Gastrocnemius medialis (tissue), 4 donors: ENCODE measurements at places on chromosomes 2 and 18. TPM values are rescaled to one million over a fixed set of nuclear protein-coding genes. Genes with fewer than 3 reads are reported as not detected.

The ELMOD3 gene
- total RNA-seq, result 22.7 TPM

The GEN1 gene
- total RNA-seq, result 2.5 TPM

The KLHL30 gene
- total RNA-seq, result 111 TPM

The B3GNT2 gene
- total RNA-seq, result 3.6 TPM

The EXOC6B gene
- 16.7 TPM for total RNA-seq

The CFC1 gene
- total RNA-seq, result not detected

The KYNU gene
- 0.61 TPM for total RNA-seq

The KIF3C gene
- total RNA-seq, result 1.4 TPM

- H3K27me3 ChIP-seq, result no peaks in the 10 kb centered on the region
- no peaks in the 10 kb centered on the region for H3K4me1 ChIP-seq
- no peak for DNase-seq
- no peak overlapping the region for H3K27ac ChIP-seq
These were observed 272.6 kb upstream of the ERBB4 start for GRCh38 chr2:212811036-212811805.

DNA sequence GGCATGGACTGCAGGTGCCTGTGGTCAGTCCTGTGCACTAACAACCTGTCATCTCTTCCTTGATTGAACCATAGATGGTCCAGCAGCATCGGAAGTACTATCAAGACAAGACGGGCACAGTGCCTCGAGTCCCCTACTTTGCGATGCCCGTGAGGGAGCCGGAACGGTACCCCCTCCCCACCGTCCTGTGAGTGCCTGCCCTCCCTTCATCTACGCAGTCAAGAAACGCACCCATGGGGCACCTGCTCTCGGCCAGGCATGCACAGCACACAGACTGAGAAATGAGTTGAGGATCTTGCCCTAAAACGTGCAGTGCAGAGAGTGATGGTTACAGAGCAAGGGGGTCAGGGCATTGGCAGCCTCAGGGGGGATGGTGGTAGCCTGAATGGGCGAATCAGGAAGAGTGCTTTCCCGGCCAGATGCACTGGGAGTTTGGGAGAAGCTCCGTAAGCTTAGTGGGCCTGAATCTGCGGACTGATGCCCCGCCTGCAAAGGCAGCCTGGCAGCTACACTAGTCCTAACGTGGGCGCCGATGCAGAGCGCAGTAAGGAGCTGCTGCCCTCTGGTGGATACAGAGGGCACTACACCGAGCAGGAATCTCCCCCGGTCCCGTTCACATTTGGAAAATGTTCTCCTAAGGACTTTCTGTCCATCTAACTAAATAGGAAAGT is 63.6 kb downstream of the CIB4 start:
- H3K36me3 ChIP-seq, result no peaks in the 10 kb centered on the region
- H3K27me3 ChIP-seq, result no peaks in the 10 kb centered on the region
- no peaks in the 10 kb centered on the region for H3K4me1 ChIP-seq
- DNase-seq, result peak; percentile 42
- no peak overlapping the region for H3K27ac ChIP-seq
- H3K4me3 ChIP-seq, result no peak overlapping the region

GRCh38 chr2:134120406-134120732 is 133.5 kb upstream of the MGAT5 start:
- peaks cover 15% of the 10 kb centered on the region for H3K4me1 ChIP-seq
- peak overlapping the region; percentile 83 for H3K4me3 ChIP-seq
- H3K36me3 ChIP-seq, result no peaks in the 10 kb centered on the region
- H3K27ac ChIP-seq, result peak overlapping the region; percentile 61

DNA sequence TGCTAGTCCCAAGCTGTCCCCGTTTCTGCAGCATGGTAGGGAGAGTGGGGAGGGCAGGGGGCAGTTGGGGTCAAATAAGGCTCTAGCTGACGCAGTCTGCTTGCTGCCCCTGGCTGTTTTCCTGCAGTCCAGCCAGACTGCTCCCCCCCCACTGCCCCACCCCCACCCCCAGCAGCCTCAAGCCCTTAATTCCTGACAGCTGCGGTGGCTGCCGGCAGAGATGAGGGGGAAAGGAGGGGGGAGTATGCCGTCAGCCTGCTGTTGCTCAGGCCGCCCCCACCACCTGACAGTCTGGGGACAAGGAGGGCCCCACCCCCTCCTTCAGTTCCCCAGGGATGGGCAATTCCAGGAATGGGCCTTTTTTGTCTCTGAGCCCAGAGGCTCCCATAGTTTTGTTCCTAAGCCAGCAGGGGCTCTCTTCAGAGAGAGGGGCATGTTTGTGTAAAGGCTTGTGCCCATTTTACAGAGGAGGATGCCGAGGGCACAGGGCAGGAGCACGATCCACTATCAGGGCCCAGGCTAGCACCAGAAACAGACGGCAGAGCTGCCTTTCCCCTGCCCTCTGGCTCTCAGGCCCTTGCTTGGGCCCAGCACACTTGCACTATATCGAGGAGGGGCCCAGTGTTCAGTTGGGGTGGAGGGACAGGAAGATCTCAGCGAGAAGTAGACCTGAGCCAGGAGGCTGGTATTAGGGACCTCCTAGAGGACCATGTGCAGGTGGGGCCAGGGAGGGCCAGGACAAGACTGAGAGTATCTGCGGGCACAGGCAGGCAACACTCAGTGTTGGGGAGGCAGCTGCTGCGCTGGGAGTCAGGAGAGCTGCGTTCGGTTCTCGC is 1.5 kb upstream of the WNT10A start:
- no peaks in the 10 kb centered on the region for H3K36me3 ChIP-seq
- H3K27me3 ChIP-seq, result peaks cover 63% of the 10 kb centered on the region
- no peak overlapping the region for H3K4me3 ChIP-seq
- DNase-seq, result no peak
- no peaks in the 10 kb centered on the region for H3K4me1 ChIP-seq

GRCh38 chr2:218186355-218186766 is 19.6 kb upstream of the CXCR1 start:
- no peak overlapping the region for H3K4me3 ChIP-seq
- no peaks in the 10 kb centered on the region for H3K27me3 ChIP-seq
- H3K36me3 ChIP-seq, result no peaks in the 10 kb centered on the region
- H3K4me1 ChIP-seq, result peaks cover 11% of the 10 kb centered on the region
- peak; percentile 69 for DNase-seq
- peak overlapping the region; percentile 10 for H3K27ac ChIP-seq

DNA sequence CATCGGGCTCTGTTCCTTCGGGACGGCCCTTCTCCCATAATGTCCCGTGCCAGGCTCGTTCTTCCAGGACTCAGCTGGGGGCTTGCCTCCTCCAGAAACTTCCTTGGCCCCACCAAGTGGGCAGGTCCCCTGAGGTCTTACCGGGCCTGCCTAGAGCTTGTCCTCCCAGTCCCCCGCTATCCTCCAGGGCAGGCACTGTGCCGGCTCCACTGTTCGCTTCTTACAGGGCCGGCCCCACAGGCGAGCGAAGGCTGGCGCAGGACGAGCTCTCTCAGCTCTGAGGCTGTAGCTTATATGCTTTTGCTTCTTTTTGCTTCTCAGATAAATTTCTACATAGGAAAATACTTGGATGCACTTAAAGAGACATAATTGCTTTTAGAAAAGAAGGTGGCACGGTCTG is 229.4 kb downstream of the TWIST2 start:
- no peaks in the 10 kb centered on the region for H3K27me3 ChIP-seq
- H3K4me3 ChIP-seq, result no peak overlapping the region
- no peak overlapping the region for H3K27ac ChIP-seq

GRCh38 chr2:204664708-204665121 is 119.4 kb downstream of the PARD3B start:
- no peak overlapping the region for H3K4me3 ChIP-seq
- no peak overlapping the region for H3K27ac ChIP-seq
- H3K36me3 ChIP-seq, result no peaks in the 10 kb centered on the region
- no peaks in the 10 kb centered on the region for H3K27me3 ChIP-seq

DNA sequence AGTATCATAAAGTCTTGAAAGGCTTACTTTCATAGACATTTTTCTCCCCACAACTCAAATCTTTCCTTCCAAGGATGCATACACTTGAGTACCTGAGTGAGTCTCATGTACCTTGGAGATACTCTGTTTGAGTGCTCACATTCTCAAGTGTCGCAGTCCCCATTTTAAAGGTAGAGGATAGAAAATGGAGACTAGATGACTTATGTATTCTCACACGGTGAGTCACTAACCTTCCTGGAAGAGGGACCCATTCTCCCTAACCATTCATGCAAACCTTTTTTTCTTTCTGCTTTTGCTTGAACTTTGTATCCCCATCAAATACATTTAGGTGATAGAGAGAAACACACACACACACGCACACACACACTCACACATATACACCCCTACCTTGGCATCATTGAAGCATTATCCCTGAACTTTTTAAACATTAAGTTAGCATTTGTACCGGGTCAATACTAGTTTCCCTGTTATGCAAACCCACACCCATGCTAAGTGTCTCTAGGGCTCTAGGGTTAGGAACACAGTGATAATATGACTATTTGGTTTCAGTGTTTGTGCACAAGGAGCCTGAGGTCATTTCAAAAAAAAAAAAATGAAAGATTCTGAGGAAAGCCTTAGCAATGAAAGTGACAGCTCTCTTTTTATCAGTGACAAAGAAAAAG is 236.2 kb downstream of the IKZF2 start:
- H3K36me3 ChIP-seq, result no peaks in the 10 kb centered on the region
- H3K27ac ChIP-seq, result no peak overlapping the region
- DNase-seq, result no peak

DNA sequence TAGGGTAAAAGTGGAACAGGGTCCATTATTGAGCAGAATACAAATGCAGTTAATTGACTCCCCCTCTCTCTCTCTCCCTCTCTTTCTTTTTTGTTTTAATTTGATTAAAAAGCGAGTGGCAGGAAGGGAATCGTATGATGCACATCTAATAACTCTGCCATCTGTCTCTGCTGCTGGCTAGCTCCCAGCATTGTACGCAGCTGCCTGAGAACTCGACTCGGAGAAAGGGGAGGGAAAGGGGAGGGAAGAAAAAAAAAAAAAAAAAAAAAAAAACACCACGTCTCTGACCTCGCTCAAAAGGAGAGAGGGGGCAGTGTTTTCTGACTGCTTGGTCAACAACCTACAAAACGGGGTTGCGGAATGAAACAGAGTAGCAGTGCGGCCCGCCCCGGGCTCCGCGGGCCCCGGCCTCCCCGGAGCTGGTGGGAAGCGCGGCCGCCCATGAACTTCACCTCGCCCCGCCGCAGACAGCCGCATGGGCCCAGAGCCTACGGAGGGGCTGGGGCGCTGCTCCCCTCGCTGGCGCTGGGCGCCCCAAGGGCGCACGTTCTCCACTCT is 265.7 kb downstream of the TCF4 start:
- peak overlapping the region; percentile 82 for H3K4me3 ChIP-seq
- peak overlapping the region; percentile 94 for H3K27ac ChIP-seq
- no peaks in the 10 kb centered on the region for H3K27me3 ChIP-seq
- peak; percentile 90 for DNase-seq

- H3K4me3 ChIP-seq, result no peak overlapping the region
- no peak overlapping the region for H3K27ac ChIP-seq
- no peaks in the 10 kb centered on the region for H3K4me1 ChIP-seq
- H3K36me3 ChIP-seq, result no peaks in the 10 kb centered on the region
- no peaks in the 10 kb centered on the region for H3K27me3 ChIP-seq
- no peak for DNase-seq
These were observed 29.3 kb downstream of the PIEZO2 start for GRCh38 chr18:11119959-11120587.

DNA sequence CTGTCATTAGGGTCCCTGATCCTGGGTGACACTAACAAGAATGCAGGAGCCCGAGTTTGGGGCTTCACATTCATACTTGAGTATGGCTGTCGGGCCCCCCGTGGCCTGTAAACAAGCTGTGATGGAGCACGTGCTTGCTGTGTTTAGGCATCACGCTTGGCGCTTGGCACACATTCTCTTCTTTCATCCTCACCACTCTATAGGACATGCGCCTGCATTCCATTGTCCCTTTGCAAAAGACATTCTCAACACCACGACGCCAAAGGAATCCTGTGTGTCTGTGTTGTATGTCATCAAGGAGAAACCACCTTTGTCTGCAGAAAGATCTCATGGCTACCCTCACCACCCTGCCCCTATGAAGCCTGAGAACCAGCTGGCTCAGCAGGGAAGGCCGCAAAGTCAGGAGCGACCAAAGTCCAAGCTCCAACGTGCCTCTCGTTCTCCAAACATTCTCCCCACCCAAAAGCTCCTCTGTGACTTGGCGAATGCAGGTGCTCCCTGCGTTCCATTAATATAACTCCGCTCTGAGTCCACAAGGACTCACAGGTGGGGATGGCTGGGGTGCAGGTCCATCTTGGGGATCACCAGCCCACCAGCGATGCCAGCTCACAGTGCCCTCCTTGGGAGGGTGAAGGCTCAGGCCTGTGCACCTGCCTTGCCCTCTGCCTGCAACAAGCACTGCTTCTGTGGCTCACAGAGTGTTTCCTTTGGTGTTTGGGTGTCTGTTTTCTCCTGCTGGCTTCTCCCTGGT is 6.2 kb upstream of the PER2 start:
- no peak overlapping the region for H3K4me3 ChIP-seq
- DNase-seq, result no peak
- H3K4me1 ChIP-seq, result peaks cover 2% of the 10 kb centered on the region

GRCh38 chr18:74906184-74906583 is 302.8 kb downstream of the PTGR3 start:
- no peaks in the 10 kb centered on the region for H3K4me1 ChIP-seq
- no peak for DNase-seq
- no peaks in the 10 kb centered on the region for H3K36me3 ChIP-seq
- no peak overlapping the region for H3K27ac ChIP-seq
- no peak overlapping the region for H3K4me3 ChIP-seq
- H3K27me3 ChIP-seq, result no peaks in the 10 kb centered on the region

- no peaks in the 10 kb centered on the region for H3K27me3 ChIP-seq
- H3K4me1 ChIP-seq, result no peaks in the 10 kb centered on the region
- DNase-seq, result no peak
These were observed 59.2 kb downstream of the PIEZO2 start for GRCh38 chr18:11089931-11090715.
